T-helper 2 cell treated with Interferon-gamma antibody and Interleukin-4, amounts not matched to agents 5 μg/mL and 100 μg/mL, for 36 hours (primary cell): ENCODE measurements at places on chromosomes 13 and 19.

DNA sequence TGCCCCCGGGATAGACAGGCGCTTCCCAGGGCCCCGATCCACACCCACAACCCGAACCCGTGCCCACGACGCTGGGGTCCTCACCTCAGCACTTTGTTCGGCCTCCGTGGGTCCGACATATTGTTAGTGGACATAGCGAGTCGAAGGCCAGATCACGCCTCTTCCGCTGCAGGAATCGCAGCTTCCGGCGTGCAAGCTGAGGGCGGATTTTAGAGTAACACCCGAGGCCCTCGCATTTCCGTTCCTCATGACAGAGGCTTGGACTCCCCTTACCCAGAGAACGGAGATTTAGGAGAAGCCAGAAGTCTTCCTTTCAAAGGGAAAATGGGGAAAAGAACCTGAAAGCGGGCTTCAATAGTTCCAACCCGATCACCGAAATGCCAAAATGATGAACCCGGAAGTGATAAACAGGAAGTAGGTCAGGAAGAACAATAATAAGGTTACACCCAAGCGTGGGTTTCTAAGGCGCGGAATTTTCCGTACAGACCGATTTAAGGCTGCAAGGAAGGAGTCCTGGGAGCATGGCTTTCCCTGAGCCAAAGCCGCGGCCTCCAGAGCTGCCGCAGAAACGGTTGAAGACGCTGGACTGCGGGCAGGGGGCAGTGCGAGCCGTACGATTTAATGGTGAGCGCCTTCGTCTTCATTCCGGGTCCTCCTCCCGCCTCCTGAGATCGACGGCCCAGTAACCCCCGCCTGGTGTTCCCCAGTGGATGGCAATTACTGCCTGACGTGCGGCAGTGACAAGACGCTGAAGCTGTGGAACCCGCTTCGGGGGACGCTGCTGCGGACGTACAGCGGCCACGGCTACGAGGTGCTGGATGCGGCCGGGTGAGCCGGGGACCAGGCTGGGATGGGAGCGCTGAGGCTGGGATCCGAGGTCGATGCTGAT, 2.9 kb downstream of the WDR83 start:
- DNase-seq = peak; percentile 75

DNA sequence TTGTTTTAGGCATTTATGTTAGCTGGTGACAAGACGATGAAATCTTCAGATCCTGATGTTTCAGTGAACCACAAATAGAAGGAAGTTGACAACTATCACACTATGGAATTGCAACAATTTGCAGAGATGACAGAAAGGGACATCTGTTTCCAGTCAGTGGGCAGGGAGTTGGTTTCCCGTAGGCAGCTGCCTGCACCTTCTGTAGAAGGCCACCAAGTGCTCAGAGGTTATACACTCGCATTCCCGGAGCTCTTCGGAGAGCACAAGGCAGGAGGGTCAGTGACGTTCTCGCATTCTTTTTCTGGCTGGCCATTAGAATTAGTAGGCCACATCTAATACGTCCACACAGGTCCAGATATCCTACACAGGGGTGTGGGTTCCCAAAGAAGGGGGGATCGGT, 129.4 kb downstream of the SHISA2 start:
- no peak for DNase-seq

GRCh38 chr19:30350692-30351663, 21.2 kb upstream of the ZNF536 start:
- no peak for DNase-seq

DNA sequence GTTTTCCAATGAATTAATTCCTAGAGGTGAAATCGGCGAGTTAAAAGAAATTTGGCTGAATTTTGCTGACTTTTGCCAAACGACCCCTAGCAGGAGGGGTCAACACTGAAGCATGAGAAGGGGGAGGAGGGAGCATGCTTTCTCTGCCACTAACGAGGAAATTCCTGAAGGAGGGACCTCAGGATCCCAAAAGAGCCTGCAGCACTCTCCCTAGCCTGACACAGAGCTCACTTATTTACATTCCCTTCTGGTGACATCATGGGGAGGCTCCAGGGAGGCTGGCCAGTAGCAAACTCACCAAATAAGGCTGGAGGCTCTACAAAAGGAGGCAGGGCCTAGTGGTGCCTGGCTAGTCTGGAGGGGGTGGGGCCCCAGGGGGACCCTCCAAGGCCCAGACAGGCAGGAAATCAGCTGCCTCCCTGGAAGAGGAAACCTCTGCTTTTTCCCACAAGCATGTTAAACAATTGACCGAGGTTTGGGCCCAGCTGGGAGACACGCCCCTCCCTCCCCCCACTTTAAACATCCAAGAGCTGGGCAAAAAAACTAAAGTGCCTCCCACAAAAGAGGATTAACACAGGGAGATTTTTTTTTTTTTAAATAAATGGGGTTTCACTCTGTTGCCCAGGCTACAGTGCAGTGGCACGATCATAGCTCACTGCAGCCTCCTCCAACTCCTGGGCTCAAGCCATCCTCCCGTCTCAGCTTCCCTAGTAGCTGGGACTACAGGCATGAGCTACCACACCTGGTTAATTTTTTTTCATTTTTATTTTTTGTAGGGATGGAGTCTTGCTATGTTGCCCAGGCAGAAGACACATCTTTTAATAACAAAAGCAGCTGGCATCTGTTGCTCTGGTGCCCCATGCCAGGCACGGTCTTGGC, 2.1 kb downstream of the DAPK3 start:
- no peak for DNase-seq

DNA sequence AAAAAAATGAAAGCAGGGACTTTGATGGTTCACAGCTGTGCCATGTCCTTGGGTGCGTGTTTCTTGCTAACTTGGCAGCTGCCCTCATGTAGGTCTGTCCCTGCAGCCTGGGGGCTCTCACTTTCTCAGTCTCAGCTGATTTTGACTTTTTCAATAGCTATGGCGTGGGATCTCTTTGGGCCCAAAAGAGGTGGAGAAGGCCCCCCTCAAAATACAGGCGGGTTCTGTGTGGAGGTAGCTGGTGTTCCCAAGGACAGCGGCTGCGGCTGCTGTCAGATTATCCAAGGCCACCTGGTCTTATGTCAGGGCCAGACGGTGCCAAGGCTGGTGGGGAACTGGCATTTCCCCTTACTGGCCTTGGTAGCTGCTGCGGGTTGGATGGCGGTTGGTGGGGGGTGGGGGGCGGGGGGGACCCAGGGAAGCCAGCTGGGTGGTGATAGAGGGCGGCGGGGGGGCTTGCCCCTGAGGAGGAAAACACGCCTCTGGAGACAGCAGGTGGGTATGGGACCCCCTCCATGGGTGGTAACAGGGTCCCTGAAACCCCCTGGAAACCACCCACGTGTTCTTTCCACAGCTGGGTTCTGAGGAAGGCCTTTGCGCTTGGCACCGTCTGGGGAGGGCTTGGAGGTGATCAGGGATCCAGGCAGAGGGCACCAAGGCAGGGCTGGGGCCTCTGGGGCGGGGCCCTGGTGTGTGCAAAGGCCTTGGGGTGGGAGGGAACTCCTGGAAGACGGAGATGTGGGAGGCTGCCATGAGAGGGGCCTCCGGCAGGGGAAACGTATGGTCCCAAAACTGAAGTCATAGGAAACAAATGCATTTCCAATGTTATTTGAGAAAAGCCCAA, 4.1 kb downstream of the TIMM13 start:
- DNase-seq = no peak

DNA sequence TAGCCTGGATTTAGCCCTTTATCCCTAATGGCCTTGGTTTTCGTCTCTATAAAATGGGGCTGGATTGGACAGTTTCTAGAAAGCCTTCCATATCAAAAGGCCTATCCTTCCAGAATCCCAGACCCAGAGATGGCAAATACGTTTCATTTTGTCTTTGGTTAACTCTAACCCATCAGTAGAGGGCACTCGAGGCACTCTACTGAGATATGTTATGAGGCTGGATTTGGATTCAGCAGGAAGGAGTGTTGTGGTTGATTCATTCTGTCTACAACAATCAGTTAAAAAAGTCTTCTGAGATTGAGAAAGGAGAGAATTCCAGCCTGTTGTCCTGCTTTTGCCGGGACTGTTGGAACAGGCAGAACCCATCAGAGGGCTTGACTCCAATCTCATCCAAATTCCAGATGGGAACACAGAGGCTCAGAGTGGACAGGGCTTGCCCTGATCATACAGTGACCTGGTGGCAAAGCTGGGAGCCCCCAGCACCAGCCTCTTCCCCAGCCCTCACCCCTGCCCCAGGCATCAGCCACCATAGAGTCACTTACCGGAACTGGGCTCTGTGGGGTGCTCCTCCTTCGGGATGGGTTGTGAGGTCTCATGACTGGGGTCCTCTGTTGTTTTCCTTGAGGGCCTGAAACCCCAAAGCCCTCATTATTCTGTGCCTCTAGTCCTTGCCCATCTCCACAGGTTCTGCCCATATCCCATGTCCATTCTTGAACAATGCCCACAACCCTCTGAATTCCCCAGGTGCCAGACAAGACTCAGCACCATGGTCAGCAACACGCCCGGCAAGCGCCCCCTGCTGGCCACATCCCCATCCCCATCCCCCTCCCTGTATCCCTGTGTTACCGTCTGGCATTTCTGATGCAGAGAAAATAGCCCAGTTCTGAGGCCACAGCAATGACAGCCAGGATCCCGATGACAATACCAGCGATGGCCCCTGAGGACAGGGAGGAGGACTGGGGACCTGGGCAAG, 12.3 kb upstream of the ZNF180 start:
- no peak for DNase-seq
